ENCODE measurements at places on chromosomes 6 and 20. TPM values are rescaled to one million over a fixed set of nuclear protein-coding genes. Genes with fewer than 3 reads are reported as not detected.

GRCh38 chr6:108585359-108585758 lies 24.6 kb downstream of the FOXO3 start:
- peaks cover 60% of the 10 kb centered on the region for H3K4me1 ChIP-seq
- H3K27me3 ChIP-seq: no peaks in the 10 kb centered on the region
- H3K36me3 ChIP-seq: no peaks in the 10 kb centered on the region
- H3K27ac ChIP-seq: no peak overlapping the region
- no peak overlapping the region for H3K4me3 ChIP-seq

CCN6 gene
- total RNA-seq: 0.21 TPM

GRCh38 chr6:79404677-79405076 lies 132.6 kb downstream of the LCA5 start:
- no peaks in the 10 kb centered on the region for H3K4me1 ChIP-seq
- DNase-seq: no peak
- no peak overlapping the region for H3K27ac ChIP-seq
- H3K27me3 ChIP-seq: peaks cover 2% of the 10 kb centered on the region

DNA sequence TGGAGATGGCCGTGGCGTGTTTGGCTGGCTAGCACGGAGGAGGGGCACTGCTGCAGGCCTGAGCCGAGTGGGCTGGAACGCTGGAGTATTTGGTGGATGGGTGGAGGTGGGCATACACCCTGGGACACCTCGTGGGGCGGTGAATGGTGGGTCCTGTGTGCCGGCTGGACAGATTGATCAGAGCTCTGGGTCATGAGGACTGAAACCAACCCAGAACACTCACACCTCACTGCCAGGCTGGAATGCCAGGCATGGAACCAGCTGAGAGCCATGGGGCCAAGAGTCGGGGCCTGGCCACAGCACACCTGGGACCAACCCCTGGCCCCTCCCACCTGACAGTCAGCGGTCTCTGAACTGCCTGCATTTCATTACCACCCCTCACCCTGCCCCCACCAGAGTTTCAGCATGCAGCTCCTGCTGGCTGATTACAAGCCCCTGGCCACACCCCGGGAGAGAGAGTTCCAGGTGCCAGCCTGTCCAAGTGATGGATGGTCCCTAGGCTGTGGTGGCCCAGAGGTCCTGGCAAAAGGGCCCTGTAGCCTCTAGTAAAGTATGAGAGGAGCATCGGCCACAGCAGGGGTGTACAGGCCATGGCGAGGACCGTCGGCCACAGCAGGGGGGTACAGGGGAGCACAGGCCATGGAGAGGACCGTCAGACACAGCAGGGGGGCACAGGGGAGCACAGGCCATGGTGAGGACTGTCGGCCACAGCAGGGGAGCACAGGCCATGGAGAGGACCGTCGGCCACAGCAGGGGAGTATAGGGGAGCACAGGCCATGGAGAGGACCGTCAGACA lies 3.3 kb downstream of the NPBWR2 start:
- no peak overlapping the region for H3K4me3 ChIP-seq
- H3K36me3 ChIP-seq: no peaks in the 10 kb centered on the region
- no peak overlapping the region for H3K27ac ChIP-seq
- peak; percentile 6 for DNase-seq
- H3K27me3 ChIP-seq: peaks cover 16% of the 10 kb centered on the region

GRCh38 chr20:34704177-34705007 lies at the start of gene TP53INP2:
Gene TP53INP2 (plus strand): TSS chr20:34704344. CDS start chr20:34708740, 4,396 bp downstream.
- peaks cover 10% of the 10 kb centered on the region for H3K4me1 ChIP-seq
- no peaks in the 10 kb centered on the region for H3K36me3 ChIP-seq
- peaks cover 6% of the 10 kb centered on the region for H3K27me3 ChIP-seq

RIMS4 gene
- 0.07 TPM for total RNA-seq

DNA sequence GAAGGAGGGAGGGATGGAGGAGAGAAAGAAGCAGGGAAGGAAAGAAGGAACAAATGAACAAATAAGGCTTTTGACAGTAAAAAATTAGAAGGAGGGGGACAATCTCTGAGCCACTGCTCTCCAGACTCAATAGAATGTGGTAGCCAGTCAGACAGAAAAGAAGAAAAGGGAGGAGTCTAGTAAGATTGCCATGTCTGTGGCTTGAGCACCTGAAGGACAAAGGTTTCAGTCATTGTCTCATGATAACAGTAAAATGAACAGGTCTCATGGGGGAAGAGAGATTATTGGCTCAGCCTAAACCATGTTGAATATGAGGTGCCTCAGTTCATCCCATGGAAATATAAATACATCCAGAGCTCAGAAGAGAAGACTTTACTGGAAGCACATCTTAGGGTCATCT lies 14.0 kb upstream of the LOC128125822 start:
- H3K4me1 ChIP-seq: no peaks in the 10 kb centered on the region
- DNase-seq: no peak
- no peak overlapping the region for H3K27ac ChIP-seq

MCUR1 gene
- total RNA-seq: 27.1 TPM

DNA sequence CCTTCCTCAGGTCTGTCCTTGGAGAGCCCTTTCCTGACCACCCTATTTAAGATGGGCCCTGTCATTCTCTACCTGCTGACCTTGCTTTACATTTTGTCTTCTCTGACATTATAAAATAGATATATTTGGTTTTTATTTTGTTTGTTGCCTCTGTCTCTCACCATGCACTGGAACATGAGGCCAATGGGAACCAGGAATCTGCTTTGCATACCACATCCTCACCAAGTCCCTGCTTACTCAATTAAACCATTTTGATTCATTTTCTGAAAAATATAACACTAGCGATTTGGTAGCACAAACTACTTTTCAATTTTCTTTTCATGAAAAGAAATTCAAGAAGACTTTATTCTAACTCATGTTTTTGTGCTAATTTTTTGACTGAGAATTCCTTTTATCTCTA lies 32.8 kb upstream of the POPDC3 start:
- H3K4me1 ChIP-seq: peaks cover 3% of the 10 kb centered on the region
- H3K4me3 ChIP-seq: no peak overlapping the region
- H3K27ac ChIP-seq: no peak overlapping the region
- peaks cover 14% of the 10 kb centered on the region for H3K27me3 ChIP-seq
- DNase-seq: peak; percentile 24

- H3K27me3 ChIP-seq: no peaks in the 10 kb centered on the region
- no peak overlapping the region for H3K27ac ChIP-seq
- H3K4me3 ChIP-seq: no peak overlapping the region
- H3K36me3 ChIP-seq: no peaks in the 10 kb centered on the region
- H3K4me1 ChIP-seq: no peaks in the 10 kb centered on the region
- DNase-seq: peak; percentile 4
Observed at GRCh38 chr6:104418125-104418524, 441.6 kb downstream of the HACE1 start.

OR2J3 gene
- total RNA-seq: not detected

CAP2 gene
- total RNA-seq: not detected

- no peaks in the 10 kb centered on the region for H3K4me1 ChIP-seq
- H3K27ac ChIP-seq: no peak overlapping the region
- DNase-seq: no peak
- no peaks in the 10 kb centered on the region for H3K27me3 ChIP-seq
- H3K36me3 ChIP-seq: no peaks in the 10 kb centered on the region
Observed at GRCh38 chr6:104162036-104162669, 697.6 kb downstream of the HACE1 start.

DNA sequence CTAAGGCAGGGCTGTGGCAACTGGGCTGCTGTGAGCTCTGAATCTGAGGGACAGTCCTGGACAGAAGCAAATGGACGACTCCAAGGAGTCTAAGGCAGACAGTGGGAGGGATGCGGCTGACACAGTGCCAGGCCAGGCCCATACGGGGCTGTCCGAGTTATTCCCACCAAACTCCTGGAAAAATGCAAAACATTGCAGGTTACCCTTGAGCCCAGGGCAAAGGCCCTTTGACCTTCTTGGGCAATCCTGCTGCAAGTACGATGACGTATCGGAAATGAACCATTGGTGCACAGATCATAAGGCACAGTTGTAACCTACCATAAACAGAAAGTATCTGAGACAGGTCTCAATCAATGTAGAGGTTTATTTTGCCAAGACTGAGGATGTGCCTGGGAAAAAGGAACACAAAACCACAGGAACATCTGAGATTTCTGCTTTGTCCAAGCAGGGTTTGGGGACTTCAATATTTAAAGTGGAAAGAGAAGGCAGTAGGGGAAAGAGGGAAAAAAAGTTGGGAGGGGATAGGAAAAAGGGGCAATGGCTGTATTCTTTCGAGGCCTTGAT lies 118.9 kb downstream of the DACT2 start:
- H3K4me1 ChIP-seq: no peaks in the 10 kb centered on the region
- H3K36me3 ChIP-seq: no peaks in the 10 kb centered on the region
- H3K27me3 ChIP-seq: peaks cover 8% of the 10 kb centered on the region
- H3K4me3 ChIP-seq: no peak overlapping the region
- no peak for DNase-seq
- H3K27ac ChIP-seq: no peak overlapping the region

DNA sequence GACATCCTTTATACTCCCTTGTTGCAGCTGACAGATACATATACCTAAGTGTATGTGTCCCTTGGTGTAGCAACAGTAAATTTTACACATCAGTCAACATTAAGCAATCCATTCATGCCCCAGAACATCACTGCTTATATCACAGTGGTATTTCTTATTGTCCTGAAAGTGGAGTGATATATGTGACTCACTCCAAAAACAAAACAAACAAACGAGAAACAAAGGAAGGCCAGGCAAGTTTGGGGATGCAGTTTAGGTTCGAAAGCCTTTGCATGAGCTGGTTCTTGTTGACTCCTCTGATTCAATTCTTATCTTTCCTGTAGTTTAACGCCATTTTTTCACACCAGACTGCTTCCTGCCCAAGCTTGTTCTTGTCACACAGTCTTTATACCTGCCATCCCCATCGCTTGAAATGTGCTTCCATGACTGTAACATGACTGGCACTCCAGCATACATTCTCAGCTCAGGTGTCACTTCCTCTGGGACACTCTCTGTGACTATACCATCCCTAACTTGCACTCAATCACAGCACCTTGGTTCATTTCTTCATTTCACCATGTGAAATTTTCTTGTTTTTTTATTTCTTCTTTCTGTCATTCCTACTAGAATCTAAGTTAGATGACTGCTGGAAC lies 125.0 kb upstream of the TSHZ2 start:
- H3K27me3 ChIP-seq: no peaks in the 10 kb centered on the region
- H3K27ac ChIP-seq: no peak overlapping the region
- H3K4me1 ChIP-seq: peaks cover 6% of the 10 kb centered on the region
- DNase-seq: peak; percentile 6
- H3K36me3 ChIP-seq: no peaks in the 10 kb centered on the region

DNA sequence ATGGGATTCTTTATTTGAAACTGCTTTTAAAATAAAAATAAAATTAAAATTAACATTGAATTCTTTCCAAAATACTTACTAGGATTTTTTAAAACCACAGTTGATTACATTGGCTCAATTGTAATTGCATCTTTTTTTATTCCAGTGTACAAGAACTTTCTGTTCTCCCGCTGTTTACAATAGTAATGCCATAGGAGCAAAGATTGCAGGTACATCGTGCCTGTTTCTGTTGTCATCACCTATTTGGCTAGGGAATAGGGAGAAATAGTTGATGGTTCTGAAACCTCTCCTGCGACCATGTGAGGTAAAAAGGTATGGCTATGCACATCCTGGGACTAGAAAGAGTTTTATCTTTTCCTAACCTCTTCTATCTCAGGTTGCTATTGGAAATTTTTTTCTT lies 28.2 kb upstream of the RHAG start:
- no peak for DNase-seq
- H3K36me3 ChIP-seq: no peaks in the 10 kb centered on the region
- H3K27me3 ChIP-seq: no peaks in the 10 kb centered on the region
- no peak overlapping the region for H3K27ac ChIP-seq
- no peak overlapping the region for H3K4me3 ChIP-seq
- no peaks in the 10 kb centered on the region for H3K4me1 ChIP-seq

HLA-DOA gene
- total RNA-seq: 1.6 TPM

DNA sequence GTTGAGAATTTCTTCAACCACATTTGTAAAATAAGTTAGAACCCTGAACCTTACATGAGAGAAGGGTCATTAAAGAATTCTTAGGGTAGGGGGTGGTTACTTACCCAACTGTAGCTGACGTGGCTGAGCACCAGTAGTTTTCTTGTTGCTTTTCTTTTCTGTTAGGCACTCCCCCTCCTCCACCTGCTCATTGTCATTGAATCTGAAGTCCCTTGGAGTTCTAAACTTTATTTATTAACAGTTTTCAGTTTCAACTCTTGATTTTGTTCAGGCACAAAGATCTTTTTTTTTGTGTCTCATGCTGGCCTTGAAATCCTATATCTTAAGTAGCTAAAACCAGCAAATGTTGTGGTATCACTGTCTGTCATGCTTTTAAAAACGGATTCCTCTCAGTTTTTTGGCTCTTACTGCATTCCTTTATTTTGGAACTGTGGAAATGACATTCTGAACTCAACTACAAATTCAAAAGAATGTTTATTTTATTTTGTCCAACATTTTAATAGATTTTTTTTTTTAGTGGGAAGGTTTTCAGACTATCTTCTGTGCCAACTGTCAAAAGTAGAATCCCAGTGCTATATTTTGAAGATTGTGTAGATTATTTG lies 465.2 kb downstream of the PHF3 start:
- H3K4me1 ChIP-seq: no peaks in the 10 kb centered on the region
- H3K36me3 ChIP-seq: no peaks in the 10 kb centered on the region
- H3K27ac ChIP-seq: no peak overlapping the region

DNA sequence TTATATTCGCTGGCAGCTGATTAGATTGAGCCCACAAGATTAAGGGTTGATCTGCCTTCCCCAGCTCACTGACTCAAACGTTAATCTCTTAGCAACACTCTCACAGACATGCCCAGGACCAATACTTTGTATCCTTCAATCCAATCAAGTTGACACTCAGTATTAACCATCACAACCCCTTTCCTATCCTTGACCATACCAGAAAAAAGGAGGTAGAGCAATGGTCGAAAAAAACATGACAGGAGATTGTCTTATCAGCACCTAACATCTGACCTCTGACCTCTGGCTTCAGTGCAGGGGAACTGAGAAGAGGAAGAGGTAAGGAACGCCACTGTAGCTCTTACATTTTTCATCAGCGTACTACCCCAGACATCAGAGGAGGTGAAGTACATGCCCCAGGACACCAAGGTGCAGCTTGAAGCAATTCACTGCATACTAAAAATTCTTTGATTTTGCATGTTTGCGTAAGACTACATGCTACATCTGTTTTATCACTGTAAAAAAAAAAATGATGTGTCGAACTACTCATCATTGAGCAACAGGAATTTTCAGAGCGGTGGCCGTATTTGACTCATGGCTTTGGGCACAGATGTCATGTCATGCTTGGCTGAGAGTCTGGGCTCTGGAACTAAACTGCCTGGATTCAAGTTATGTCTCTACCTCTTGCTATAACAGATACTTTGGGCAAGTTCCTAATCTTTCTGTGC lies 188.0 kb upstream of the TAB2 start:
- H3K4me1 ChIP-seq: peaks cover 51% of the 10 kb centered on the region
- DNase-seq: peak; percentile 56
- no peak overlapping the region for H3K4me3 ChIP-seq
- peaks cover 3% of the 10 kb centered on the region for H3K36me3 ChIP-seq

GRCh38 chr6:129565366-129565765 lies 144.6 kb downstream of the ARHGAP18 start:
- no peak overlapping the region for H3K4me3 ChIP-seq
- no peak overlapping the region for H3K27ac ChIP-seq
- no peaks in the 10 kb centered on the region for H3K36me3 ChIP-seq
- DNase-seq: no peak

DNA sequence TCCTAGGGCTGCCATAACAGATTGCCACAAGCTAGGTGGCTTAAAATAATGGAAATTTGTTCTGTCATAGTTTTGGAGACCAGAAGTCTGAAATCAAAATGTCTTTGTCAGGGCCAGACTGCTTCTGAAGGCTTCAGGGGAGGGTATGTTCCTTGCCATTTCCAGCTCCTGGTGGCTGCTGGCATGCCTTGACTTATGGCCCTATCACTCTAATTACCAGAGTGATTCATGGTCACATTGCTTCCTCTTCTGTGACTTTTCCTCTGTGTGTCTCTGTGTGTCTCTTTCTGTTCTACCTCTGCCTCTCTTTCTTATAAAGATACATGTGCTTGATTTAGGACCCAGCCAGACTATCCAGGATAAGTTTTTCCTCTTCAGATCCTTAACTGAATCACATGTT lies 635.2 kb upstream of the IMPG1 start:
- DNase-seq: no peak
- H3K4me3 ChIP-seq: no peak overlapping the region
- H3K36me3 ChIP-seq: no peaks in the 10 kb centered on the region
- no peaks in the 10 kb centered on the region for H3K27me3 ChIP-seq

Measured in activated naive CD4-positive, alpha-beta T cell treated with anti-CD3 and anti-CD28 coated beads for 36 hours (primary cell).